NCI-H446 (cell line): ENCODE measurements at places on chromosomes 5 and 9.

DNA sequence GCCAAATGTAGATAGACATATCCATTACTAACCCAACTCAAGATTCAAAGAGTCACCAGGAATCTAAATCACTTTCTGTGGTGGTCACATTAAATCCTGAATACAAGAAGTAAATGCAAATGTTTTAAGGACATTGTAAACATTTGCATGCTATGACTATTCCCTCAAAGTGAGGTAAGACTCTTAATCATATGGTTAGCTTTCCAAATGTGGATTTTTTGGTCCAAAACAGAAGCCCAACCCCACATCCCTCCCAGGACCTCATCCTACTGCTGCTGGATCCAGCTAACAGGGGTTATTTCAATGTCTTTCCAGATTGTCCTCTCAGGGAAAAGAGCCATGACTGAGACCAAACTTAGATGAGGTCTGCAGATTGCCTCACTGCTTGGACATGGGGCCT, 228.1 kb upstream of the PANK3 start:
- no peak for DNase-seq

GRCh38 chr5:59873113-59873512, 20.4 kb downstream of the PDE4D start:
- DNase-seq, result no peak

- DNase-seq, result peak; percentile 12
These were observed 37.1 kb upstream of the FAM169A start for GRCh38 chr5:74903165-74903787.

DNA sequence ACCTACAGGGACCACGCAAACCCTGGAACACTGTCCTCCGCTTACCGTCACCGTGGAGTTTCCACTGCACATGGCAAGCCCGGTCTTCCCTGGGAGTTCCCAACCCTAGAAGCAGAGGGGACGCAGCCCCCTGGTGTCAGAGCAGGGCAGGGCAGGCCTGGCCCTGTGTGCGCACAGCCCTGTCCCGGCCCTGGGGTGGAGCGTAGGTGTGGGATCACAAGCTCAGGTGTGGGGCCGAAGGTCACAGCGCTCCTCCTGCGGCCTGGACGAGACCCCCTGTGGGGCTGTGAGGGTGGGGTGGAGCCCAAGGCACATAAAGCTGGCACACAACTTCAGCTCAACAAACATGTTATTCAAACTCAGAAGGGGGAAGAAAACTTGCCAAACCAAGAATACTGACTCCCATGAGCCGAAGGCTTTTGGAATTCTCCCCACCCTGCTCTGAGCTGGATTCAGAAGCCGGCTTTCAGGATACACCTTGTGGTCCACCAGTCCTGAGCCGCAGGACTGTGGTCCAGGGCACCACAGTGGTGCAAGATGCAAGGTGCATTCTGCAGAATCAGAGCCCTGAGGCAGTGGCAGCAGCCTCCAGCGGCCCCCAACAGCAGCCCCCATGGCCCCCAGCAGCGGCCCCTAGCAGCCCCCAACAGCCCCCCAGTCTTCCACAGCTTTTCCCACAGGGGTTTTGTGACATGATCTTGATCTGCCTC, 11.8 kb upstream of the EXOC3 start:
- peak; percentile 71 for DNase-seq
